Neural crest cell (in vitro differentiated cells): ENCODE measurements at places on chromosomes 16 and 17.

- DNase-seq, result no peak
Observed at GRCh38 chr17:78651554-78651953, 74.4 kb upstream of the DNAH17 start.

DNA sequence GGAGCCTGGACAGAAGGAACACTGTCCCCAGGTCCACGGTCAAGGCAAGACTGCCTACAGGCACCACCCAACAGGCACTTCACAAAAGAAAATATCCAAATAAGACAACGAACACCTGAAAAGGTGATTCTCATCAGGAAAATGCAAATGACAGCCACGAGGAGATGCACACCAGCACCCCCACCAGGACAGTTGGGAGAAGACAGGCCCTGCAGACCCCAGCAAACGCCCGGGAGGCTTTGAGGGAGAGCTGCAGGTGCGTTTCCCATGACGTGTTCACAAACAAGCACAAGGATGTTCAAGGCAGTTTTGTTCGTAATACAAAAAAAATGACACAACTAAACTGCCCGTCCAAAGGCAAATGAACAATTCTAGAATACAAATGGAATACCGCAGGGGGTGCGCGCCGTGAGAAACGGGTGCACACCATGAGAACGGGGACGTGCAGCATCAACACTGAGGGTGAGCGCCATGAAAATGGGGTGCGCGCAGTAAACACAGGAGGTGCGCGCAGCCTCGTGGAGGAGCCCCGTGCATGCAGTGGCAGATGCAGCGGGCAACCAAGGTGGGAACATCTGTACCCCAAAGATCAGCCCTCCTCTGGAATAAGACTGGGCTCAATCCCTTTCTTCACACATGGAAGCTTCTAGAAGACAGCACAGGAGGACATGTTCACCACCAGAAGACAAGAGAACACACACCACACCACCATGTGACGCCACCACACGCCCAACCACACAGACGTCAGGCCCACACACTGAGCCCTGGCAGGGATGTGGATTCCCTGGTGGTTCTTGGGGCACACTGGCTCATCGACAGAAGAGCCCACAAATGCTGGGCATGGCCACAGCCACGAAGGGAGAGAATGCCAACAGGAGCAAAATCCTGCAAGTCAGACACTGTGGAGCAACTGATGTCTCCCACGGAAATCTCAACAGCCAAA is 91.2 kb downstream of the ZNF778 start:
- DNase-seq, result no peak

- DNase-seq, result no peak
Observed at GRCh38 chr17:29107933-29108822, 65.2 kb downstream of the PIPOX start.

DNA sequence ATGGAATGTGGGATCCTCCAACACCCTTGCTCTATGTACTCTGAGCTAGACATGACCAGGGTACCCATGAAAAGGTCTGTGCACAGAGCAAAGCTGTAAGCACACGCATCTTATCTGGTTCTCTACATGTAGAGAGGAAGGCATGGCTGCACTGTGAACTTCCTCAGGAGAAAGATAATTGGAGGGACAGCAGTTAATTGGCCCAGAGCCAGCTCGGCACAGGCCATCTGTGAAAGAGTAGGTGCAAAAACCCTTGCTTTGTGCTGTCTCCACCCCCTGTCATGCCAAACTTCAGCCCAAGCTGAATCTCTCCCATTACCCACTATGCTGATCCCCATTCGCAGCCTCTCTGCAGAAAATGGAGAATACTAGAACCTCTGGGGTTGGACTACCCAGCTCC is 241.0 kb downstream of the GRIN2A start:
- DNase-seq, result no peak

- no peak for DNase-seq
Observed at GRCh38 chr17:50484386-50485155, 5.9 kb downstream of the RSAD1 start.

GRCh38 chr16:4679156-4679849 is 14.1 kb upstream of the NUDT16L1 start:
- no peak for DNase-seq

- DNase-seq, result peak; percentile 81
Observed at GRCh38 chr16:11407047-11407982, 62.1 kb downstream of the RMI2 start.

- DNase-seq, result no peak
Observed at GRCh38 chr16:4991754-4992153, 33.6 kb downstream of the SEC14L5 start.

DNA sequence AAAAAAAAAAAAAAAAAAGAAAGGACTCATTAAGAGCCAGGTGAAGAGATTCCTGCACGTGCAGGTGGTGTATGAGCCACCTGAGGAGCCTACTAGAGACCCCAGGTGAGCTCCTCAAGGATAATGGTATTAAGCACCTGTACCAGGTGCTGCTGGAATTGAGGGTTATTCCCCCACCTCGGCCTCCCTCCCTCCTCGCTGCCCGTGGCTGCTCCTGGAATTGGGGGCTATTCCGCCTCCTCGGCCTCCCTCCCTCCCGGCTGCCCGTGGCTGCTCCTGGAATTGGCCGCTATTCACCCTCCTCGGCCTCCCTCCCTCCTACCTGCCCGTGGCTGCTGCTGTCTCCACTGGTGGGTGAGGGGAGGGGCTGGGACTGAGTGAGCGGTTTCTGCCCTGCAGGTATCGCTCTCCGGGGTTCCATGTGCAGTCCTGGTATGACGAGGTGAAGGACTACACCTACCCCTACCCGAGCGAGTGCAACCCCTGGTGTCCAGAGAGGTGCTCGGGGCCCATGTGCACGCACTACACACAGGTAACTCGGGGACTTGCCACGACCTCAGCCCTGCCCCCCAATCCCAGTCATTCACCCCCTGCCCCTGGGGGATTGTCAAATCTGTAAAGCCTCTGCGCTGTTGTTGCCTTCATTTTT is 29.3 kb downstream of the CRISPLD2 start:
- no peak for DNase-seq

DNA sequence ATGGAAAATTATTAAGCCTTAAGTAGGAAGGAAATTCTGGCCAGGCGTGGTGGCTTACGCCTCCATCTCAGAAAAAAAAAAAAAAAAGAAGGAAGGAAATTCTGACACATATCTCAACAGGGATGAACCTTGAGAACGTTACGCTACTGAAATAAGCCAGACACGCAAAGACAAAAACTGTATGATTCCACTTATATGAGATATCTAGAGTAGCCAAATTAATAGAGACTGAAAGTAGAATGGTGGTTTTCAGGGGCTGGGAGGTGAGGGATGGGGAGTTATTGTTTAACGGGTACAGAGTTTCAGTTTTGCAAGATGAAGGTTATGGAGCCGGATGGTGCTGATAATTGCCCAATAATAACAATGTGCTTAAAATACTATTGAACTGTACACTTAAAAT is 16.2 kb upstream of the HNF1B start:
- DNase-seq, result no peak

DNA sequence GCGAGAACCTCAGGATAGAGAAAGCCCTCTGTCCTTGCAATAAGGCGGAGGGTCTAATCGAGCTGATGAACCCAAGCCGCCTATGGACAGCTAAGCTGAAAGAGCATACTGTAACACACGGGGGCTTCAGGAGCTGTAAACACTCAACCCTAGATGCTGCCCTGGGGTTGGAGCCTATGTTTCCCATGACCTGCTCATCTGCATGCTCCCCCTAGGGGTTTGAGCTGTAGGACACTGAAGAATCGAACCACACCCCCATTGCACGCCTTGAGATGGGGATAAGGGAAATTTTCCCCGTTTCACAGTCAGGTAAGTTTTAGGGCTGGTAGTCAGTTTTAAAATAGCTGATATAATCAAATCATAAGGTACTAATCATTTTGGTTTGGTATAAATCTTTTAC is 675.6 kb upstream of the CDH8 start:
- DNase-seq, result no peak

DNA sequence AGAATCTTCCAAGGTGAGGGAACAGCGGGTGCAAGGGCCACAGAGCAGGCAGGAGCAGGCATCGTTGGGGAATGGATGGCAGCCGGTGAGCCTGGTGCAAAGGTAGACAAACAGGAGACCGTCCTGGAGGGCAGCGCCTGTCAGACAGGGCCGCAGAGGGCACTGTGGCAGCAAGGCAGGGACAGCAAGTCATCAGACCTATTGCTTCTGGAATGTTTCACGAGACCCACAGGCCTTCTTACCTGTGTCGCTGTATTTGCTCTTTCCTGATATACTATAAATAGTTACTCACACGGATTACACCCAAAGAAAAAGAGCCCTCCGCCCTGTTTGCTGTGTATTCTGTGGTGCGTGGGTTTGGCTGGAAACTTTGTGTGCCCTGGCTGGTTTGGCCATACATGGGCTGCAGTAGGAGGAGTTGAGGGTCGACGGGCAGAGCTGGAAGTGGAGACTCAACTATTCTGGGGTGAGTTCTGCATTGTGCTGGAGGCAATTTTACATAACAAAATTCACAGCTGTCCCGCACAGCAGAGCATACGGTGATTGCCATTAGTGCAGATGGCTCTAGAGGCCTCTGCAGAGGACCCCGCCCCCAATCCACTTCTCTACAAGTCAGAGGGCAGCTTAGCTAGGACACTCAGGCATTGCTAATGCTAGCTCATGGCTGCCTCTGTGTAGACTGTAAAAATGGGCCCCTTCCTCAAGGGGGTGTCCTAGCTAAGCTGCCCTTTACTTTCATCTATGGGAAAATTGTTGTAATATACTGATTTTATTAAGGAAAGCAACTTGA is 18.6 kb upstream of the POLR3E start:
- no peak for DNase-seq

GRCh38 chr17:13587487-13588338 is 14.0 kb downstream of the HS3ST3A1 start:
- no peak for DNase-seq

- DNase-seq, result no peak
Observed at GRCh38 chr16:28313587-28313986, 21.3 kb downstream of the SBK1 start.

- DNase-seq, result peak; percentile 66
Observed at GRCh38 chr17:63848834-63849689, 6.6 kb upstream of the SMARCD2 start.

- DNase-seq, result no peak
Observed at GRCh38 chr17:45334701-45335677, 18.2 kb upstream of the MAP3K14 start.

GRCh38 chr17:77330602-77331081 is 189.9 kb downstream of the SEC14L1 start:
- no peak for DNase-seq

DNA sequence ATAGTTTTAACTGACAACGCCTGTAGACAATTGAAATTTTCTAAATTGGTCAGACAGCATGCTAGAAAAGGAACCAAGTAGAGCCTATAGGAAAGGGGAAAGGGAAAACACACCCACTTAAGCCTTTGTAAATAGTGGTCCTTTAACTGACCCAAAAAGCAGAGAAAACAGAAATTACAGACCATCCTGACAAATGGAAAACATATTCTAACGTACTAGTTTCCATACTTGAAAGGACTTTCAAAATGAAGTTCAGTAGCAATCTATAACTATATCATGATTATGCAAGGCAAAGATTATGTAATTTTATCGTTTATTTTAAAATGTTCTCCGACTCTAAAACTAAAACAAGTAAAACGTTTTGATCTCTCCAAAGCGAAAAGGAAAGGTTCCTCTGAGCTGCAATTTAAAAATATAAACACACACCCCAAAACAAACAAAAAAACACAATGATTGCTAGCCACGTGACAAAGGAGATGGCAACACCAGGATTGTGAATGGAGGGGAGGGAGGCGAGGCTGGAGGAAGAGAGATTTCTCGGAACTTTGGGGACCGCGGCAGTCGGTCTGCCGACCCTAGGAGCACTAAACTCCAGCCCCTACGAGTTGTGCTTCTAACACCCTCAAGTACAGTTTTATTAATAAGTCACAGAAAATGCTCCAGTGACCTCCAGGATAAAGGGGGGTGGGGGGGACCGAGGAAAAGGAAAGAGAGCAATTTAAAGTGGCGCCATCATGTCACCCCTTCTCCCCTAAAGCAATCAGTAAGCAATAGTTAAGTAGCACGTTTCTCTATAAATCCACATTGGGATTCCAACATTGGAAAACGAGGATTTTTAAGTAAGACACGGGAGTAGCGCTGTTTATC is 1.7 kb downstream of the KANSL1 start:
- peak; percentile 37 for DNase-seq

DNA sequence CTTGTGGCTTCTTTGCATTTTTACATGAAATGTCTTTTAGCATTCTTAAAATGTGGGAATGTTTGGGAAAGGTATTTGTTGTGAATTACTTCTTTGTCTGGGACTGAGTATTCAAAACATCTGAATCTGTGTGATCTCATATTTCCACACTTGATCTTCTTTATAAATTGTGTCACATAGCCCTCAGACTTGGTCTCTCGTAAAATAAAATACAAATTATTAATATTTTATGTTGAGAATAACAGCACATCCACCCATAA is 81.9 kb downstream of the TUBD1 start:
- no peak for DNase-seq

DNA sequence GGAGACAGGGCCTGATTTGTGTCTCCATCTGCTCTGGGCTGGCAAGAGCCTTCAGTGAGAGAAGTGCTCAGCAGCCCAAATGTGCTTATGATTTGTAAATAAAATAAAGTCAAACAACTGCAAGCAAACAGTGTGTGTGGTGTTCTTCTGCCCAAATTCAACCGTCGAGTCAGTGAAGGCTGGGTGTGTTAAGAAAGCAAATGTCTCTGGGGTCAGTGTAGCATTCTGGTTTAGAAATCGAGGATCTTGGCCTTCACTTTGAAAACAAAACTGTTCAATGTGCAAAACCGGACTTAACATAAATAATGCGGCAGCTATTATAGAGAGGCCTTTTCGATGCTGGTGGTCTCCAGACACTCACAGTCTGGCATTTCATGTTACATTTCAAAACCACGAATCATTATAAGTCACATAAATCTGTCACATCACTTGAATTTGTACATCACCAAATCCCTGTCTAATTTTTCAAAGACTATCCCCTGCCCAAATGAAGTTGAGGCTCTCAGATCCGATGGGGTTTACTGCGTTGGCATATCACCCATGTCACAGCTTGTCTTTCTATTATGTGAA is 158.6 kb upstream of the MYOCD start:
- DNase-seq, result no peak

- DNase-seq, result no peak
Observed at GRCh38 chr16:80527297-80527696, 13.5 kb upstream of the DYNLRB2 start.

GRCh38 chr17:6661464-6661848 is 9.9 kb downstream of the C17orf100 start:
- DNase-seq, result no peak

DNA sequence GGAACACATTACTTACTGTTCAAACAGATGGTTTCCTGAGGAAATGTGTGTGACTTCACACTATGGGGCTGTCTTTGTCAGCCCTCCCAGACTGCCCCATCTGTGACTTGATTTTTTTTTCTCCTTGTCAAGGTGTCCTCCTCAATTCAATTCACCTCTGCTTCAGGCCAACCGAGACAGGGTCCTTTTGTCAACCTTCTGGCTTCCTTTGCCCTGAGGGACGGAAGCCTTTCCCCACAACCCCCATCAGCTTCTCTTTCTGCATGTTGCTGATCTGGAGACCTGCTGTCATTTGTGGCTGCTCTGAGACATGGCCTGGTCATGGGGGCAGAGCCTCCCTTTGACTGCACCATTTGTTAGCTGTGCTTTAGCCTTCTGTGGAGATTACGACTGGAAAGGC is 21.3 kb upstream of the RGS9 start:
- no peak for DNase-seq
